ENCODE measurements at places on chromosomes 4 and X.

- no peak for DNase-seq
Observed at GRCh38 chr4:188854436-188854835, 715.2 kb downstream of the TRIML1 start.

DNA sequence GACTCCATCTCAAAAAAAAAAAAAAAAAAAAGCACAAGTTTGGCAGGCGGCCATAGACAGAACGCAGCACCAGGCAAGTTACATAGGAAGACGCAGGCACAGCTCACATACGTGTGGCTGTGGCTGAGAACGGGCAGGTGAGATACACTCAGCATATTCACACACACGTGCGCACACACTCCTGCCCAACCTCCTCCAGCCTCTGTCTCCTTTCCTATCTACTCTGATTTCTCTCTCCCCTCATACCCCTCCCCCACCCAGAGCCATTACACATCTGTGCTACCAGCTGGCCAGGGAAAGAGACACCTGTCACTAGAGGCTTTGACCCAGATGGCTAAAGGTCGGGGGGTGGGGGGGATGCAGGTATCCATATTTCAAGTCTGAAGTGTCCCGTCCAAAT is 2.2 kb upstream of the SLC38A5 start:
- DNase-seq, result no peak

DNA sequence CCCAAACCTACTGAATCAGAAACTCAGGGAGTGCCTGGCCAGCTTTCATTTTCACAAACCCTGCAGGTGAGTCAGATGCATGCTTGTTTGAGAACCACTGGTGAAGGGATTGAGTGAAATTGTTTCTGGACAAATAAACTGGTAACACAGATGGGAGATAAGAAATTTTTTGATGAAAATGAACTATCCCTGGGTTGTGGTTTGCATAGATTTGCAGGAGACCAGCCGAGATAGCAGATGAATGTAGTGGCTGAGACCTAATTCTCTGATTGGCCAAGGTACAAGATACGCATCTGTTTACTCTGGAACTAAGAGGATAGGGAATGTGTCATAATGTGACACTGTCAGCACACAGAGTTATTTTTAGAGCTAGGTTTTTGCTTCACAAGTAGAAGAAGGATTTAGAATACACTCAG is 117.8 kb upstream of the NOCT start:
- DNase-seq, result no peak

DNA sequence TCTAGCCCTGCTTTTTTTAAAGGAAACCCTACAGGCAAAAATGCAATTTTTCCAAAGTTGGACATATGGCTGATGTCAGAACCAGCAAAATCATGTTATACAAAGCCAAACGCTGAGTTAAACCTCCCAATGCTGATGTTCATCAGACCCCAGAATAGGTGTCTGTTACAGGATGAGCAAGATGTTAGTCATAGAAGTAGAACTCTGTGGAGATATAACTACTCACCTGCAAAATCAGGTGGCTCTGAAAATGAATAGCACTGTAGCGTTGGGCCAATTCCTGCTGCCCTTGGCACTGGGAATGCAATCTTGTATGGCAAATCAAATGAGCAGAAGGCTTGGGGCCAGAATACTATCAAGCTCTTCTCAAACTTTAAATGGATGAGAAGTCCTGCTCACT is 634.1 kb downstream of the RPA4 start:
- no peak for DNase-seq

DNA sequence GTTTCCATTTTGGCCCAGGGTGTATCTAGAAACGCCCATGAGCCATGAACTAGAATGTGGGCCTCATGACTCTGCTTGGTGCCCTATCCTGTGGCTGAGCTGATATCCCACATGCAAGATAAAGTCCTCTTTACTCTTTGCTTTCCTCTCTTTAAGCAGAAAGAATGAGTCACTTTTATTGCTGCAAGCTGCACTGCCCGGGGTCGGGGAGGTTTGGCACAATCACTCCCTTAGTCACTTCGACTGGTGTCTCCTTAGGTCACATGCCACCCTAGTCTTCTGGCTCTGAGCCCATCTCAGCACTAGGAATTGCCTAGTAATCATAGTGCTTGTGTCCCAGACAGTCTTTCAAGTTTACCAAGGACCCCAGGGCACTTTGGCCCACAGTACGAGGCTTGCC is 75.1 kb upstream of the CXorf66 start:
- no peak for DNase-seq

GRCh38 chr4:185086053-185086452 is 57.0 kb upstream of the SLC25A4 start:
- no peak for DNase-seq

DNA sequence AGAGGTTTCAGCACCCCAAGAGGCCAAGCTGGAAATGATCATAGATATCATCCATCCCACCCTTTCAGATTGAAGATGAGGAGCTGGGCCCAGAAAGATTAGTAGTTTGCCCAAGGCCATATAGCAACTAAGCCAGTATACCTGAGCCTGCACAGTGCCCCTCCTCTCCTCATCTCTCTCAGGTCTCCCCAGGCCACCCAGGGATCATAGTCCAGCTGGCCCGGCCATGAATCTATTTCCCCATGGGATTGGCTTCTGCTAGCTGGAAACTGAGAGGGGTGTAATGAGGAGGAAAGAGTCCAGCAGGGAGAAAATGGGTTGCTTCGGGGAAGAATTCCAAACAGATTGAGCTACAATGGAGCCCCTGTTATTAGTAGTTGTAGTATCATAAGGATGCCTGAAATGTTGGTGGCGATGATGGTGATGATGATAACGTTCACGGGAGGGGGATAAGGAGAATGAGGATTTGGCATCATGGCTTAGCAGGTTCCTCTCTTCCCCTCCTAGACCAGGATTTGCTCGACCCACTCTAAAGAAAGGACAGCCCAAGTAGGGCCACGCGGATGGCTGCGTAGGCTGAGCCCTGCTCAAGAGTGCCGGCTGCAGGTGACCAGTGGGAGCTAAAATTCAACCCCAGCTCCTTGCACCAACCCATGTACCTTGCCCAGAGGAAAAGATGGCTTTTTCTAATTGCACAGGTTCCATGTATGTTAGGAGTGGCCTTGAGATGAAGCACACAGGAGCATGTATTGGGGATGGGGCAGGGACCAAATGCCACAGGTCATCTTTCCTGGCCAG is 117.8 kb upstream of the PJA1 start:
- DNase-seq, result no peak

DNA sequence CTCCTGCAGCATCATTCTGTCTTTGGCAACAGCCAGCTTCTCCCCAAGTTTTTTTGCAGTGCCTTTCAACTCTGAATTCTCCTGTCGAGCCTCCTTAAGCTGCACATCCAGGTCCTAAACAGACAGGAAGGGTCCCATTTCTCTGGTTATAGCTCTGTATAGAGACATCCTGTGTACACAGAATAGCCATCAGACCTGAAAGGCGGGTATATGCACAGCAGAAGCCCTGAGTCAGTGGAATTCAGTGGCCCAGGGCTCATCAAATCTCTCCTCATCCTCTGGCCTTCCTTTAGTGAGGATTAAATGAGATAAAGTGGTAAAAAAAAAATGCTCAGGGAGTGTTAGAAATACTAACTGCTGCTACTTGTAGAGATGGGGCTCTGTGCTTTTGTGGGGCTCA is 73.8 kb downstream of the FAM184B start:
- DNase-seq, result no peak

DNA sequence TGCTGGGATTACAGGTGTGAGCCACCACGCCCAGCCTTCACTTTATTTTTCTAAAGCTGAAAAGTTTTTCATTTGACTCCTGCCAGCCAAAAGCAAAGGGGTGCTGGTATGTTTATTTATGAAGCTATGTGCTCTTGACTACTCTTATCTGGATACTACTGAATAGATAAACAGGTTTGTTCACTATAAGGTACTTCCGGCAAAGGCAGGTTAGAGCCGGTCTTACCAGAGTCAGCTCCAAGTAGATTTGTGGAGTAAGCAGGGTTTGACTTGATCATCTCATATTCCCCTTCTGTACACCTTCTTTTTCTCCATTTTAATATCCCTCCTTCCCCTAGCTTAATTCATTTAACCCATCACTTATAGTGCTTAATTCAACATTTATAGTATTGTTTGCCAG is 175.4 kb upstream of the MBNL3 start:
- DNase-seq, result no peak

Measured in left forelimb (tissue), 1 donor.